NCI-H460 (cell line): ENCODE measurements at places on chromosomes 11 and 22.

DNA sequence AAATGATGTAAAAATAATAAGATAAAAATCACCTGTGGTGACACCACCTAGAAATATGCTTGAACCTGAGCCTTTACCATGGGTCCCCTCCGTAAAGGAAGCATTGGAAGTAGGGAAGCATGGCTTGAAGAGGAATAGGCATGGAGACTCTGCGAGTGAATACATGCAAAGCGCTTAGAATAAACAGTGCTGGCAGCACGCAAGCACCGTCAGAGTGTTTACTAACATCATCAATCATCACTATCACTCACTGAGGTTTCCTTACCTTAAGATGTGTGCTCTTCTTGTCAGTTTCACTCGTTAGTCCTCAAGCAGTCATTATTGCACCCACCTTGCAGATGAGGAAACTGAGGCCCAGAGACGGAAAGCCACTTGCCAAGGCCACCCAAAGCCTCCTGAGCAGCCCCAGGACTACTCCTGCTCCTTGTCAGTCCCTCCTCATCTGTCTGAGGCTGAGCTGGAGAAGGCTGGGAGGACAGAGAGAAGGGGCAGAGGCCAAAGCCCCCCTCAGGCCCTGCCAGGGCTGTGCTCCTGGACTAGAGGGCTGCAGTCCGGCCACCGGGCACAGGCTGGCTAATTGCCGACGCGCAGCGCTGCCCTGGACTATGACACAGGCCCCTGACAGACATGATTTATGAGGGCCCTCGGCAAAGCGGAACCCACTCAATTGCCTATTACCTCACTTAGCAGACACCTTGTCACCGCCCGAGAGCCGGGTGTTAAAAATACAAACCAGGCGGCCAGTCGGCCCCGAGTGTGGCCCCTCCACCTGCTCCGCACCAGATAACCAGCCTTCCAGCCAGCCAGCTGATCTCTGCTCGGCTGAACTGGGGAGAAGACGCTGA is 168.9 kb downstream of the MN1 start:
- no peak for DNase-seq

GRCh38 chr11:118883368-118884071 is at the start of gene CXCR5:
Gene CXCR5, plus strand, starts transcription at chr11:118883892. Its CDS starts 50 bp downstream, at chr11:118883942.
- DNase-seq, result no peak

DNA sequence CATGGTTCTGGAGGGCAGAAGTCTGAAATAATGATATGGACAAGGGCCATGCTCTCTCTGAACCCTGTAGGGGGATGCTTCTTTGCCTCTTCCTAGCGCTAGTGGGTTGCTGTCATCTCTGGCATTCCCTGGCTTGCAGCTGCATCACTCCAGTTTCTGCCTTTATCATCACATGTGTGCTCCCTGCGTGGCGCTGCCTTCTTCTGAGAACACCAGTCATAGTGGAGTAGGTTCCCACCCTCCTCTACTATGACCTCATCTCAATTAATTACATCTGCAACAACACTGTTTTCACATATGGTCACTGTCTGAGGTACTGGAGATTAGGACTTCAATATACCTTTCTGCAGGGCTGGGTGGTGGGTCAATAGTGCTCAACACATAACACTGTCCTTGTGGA is 402.3 kb upstream of the NARS2 start:
- no peak for DNase-seq

DNA sequence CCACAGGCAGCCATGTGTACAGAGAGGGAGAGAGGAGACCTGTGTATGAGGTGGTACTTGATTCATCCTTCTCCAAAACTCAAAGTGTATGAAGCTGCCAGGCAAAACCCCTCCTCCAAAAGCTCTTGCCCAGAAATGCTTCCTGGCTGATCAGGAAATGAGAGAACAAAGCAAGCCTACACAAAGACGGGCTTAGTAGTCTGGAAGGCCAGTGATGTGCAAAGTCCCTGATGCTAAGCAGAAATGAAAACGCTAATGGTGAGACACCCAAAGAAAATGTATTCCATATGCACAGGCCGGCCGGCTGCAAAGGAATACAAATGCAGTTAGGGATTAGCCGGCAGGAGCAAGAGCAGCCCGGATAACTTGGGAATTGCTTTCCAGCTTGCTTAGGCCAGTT is 234.9 kb upstream of the CADM1 start:
- DNase-seq, result no peak

- no peak for DNase-seq
These were observed 920 bp upstream of the KCNK7 start for GRCh38 chr11:65596520-65596919.

DNA sequence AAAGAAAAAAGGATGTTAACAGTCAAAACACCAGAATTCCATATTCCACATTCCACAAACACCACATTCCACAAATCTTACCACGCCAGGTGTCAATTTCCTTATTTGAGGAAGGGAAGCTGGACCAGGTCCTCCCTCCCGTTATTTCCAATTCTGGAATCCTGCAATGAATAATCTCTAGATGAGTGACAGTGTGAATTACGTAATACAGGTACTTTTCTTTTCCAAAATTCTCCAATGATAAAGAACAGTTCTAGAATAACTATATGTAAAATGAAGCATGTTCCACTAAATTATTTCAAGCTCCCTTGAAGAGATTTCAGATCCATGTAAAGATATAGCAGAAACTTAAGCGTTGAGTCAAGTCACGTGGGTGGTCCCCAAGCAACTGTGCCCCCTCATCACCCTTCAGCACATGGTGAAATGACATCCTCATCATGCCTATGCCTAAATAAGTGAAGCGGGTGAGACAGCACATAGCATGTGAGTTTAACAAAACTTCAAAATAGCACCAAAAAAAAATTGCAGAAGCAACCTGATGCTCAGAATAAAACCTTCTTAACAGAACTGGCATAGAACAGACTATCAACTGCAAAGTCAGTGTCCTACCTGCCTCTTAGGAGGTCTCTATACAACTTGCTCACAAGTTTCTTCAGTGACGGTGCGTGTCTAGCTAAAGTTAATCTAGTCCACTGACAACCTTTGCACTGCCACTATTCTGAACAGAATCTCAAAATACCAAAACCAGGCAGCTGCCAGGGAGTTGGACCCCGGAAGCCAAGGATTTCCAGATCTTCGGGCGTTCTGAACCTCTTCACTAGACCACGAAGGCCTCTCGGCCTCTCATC is 876 bp downstream of the NFRKB start:
- no peak for DNase-seq

GRCh38 chr11:69263736-69264052 is 30.3 kb upstream of the MYEOV start:
- DNase-seq, result no peak

DNA sequence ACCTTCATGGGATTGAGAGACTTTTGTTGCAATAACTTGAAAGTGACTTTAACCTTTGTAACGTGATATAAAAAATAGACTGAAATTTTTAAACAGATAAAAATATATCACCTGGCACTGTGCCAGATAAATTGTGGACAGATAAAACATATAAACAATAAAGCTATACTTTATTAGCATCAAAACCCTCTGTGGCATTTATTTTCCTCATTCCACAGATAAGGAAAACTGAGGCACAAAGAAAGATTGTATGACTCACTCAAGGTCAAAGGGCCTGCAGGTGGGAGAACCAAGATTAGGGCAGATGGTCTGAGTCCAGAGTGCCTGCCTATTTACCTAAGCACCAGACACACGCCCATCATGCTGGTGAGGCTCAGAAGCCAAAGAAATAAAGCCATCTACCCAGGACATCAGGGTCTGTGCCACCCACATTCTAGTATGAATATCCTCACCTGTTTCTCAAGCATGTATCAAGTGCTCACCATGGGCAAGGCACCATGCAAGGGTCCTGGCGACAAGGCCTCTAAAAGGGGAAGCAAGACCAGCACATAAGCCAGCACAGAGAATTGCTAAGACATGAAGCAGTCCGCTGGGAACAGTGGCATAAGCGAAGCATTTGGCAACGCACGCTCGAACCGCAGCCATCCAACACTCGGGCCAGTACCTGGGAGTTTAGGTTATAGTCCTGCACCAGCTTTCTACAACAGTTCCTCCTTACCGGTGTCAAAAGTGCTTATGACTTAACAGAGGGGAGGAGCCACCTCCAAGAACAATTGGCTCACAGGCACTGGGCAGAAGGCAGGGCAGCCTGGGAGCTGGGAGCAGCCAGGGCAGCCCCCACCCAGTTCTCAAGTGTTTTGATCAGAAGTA is 17.6 kb downstream of the MYH9 start:
- no peak for DNase-seq

DNA sequence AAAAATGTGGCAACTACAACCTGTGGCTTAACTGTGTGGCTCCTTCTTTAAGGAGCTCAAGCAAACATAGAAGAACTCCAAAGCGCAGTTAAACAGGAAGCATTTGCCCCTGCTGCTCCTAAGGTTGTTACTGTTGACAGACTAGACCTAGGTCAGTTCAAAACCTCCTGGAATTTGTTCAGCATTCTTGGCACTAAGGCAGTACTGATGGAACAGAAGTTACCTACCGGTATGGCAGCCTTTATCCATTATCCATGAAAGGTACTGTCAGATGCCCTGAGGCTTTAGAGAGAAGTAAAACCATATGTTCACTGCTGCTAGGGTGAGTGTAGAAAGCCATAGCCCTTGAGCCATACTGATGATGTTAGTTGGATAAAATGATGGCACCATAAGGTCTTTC is 916.5 kb upstream of the FAT3 start:
- DNase-seq, result no peak

- no peak for DNase-seq
These were observed 6.5 kb upstream of the EP300 start for GRCh38 chr22:41085842-41086241.

DNA sequence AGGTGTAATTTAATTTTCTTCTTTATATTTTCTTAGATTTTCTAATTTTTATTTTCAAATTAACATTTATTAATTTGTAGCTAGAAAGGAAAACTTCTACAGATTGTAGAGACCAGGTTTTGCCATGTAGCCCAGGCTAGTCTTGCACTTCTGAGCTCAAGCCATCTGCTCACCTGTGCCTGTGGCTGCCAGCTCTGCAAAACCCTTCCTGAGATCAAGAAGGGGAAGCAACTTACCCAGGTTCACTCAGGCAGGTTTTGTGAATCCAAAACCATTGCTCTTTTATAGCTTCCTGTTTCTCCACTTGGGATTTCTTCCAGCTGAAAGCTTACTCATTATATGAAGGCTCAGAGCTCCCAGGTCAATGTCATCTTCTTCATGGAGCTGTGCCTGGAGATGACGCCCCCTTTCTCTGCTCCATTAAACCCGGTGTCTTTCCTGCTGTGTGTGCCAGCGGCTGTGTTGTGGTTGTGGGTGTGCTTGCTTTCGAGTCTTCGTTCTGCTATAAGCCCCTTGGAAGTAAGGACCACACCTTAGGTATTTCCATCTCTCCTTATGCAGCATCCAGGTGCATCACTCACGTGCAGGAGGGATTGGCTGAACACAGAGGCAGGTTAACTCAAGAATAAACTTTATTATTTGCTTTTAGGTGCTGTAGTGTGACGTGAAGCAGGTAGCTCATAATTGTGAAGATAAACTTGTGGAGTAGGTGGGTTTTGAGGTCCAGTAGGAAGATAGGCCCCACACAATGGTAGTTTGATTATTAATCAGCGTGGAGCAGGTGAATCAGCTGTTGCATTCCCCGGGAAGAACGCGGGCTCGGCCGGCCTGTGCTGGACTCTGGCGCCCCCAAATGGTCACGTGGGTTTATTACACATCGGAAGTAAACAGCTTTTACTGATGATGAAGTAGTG is 42.2 kb upstream of the INCENP start:
- DNase-seq, result peak; percentile 46

DNA sequence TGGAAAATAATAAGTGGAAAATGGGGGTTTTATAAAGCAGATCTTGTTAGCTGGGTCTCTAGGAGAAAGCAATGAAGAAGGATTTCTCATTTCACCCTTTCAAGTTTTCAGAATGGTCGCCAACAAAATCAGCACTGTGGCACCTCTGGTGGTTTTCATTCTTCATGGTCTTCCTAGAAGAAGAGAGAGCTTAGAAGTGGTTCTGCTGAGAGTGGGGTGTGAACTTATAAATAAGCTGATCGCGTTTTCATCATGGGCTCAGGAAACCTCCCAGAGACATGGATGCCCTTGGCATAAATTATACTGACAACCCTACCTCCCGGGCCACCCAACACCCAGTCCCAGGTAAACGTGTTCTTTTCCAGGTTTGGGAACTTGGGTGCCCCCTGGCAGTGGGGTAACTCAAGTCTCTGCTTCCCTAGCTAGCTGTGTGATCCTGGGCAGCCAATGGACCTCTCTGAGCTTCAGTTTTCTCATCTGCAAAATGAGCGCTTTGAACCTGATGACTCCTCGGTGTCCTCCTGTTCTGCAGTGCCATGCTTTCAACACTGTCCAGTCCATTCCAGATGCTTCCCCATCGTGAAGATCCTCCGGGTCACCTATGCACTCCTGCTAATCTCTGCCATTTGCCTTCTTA is 72.6 kb upstream of the GRAMD1B start:
- no peak for DNase-seq

- no peak for DNase-seq
These were observed 67.7 kb downstream of the FDX1 start for GRCh38 chr11:110497231-110497978.

DNA sequence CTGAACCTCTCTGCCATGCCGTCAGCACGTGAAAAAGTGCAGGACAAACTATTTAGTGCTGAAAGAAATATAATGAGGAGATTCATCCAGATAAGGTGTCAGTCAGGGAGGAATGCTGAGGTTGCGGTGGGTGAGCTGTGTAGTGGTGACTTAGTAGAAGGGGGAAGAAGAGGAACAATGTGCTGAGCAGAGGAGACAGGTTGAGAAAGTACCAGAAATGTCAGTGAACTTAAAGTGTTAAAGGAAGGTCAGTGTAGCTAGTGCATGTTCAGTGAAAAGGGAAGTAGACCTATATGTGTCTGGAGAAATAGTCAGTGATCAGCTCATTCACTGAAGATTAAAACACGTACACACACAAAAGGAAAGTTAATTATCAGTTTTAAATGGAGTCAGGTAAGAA is 237.6 kb upstream of the CCDC179 start:
- DNase-seq, result no peak

DNA sequence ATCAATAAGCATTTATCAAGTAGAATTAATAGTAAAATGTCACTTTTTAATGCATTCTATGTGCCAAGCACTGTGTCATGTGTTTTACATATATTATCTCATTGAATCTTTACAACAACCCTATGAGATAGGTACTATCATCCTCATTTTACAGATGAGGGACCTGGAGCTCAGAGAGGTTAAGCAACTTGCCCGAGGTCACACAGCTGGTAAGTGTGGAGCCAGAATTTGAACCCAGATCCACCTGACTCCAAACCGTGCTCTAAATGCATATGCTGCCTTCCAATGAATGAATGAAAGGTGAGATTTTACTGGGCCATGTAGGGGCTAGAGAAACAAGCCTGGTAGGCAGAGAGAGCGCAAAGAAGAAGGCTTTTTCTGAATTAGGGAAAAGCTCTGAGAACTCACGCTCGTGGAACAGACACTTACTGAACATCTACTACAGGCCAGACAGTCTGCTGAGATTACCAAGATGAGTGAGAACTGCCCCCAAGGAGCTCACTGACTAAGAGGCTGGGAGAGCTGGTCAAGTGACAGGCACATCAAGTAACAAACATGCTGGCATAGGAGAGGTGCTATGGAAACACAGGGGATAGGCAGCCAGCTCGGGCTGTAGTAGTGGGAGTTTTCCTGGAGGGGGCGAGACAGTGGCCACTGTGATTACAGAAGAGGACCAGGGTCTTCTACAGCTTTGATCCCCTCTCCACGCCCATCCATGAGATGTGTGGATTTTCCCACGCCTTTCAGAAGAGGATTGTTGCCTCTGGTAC is 4.4 kb downstream of the ABCG4 start:
- no peak for DNase-seq
